ENCODE measurements at places on chromosomes 12 and 14.

DNA sequence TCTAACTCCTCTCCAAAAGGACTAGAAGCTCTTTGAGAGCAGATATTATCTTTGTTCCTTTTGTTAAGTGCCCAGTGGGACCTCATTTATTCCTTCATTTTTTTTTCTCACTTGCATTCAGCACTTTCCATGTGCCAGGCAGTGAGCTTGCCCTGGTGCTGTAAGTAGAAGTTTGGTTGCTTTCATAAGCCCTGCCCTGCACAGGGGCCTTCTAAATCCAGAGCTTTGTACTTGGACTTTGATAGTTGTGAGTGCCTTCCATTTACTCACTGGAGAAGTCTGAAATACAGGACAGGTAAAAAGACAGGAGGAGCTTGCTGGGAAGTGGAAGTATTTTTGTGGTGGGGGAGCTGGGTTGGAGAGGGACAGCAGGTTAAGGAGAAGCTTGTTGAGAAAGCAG, 56.7 kb upstream of the PTCSC3 start:
- no peak for DNase-seq

- peak; percentile 80 for DNase-seq
Observed at GRCh38 chr12:111598637-111599452, at the start of gene ATXN2. Gene ATXN2, minus strand, starts transcription at chr12:111599315. Its CDS starts 281 bp downstream, at chr12:111599034.

GRCh38 chr12:31250179-31250578, 75.8 kb downstream of the SINHCAF start:
- DNase-seq: no peak

DNA sequence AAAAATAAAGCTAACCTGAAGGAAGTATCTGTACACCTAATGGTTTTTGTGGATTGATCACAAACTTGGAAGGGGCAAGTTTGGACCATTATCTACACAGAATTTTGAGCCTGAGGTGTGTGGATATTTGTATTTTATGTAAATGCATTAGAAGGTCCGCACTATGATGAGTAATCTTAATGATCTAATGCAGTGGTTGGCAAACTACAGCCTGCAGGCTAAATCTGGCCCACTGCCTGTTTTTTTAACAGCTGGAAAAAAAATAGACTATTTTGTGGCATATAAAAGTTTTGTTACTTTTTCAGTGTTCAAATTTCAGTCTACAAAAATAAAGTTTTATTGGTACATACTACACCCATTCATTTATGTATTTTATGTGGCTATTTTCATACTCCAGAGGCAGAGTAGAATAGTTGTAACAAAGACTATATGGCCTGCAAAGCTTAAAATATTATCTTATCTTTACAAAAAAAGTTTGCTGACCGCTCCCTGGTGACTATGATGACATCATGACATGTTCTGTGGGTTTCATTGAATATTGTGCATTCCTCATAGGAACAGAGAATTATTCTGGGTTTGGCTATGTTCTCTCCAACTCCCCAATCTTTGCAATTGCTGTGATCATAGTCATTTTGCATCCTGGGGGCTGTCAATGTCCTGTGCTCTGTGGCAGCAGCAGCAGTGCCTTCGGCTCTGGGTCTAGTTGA, 962.6 kb upstream of the FBXO33 start:
- no peak for DNase-seq

DNA sequence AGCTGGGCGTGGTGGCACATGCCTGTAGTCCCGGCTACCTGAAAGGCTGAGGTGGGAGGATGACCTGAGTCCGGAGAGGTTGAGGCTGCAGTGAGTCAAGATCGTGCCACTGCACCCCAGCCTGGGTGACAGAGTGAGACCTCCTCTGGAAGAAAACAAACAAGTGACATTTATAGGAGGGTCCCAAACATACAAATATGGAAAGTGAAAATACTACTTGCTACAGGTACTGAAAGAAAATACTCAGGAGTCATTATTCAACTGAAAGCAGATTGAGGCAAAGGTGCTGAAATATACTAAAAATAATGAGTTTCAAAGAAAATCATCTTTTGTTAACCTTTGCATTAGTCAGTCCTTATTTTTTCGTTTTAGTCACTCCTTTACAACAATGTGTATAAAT, 53.5 kb downstream of the ETV6 start:
- DNase-seq: no peak

DNA sequence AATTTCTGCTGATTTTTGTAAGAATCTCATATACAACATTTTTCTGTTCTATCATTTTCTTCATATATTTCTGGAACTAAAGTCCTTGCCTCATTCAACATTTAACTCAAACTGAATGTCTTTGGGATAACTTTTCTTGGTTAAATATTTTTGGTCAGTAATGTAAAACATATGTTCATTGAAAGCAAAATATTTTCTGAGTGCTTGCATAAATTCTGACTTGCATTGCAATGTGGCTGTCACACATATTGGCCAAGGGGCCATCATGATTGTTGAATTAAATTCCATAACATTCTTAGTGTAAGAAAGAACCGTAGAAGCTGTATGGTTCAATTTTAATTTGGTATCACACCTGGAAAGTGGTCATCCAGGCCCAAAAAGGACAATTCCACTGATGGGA, 369.4 kb downstream of the GALC start:
- no peak for DNase-seq

GRCh38 chr12:48788854-48789775, at the start of gene ADCY6:
Gene ADCY6, minus strand, starts transcription at chr12:48789089. Its CDS starts 5,655 bp downstream, at chr12:48783434.
- peak; percentile 6 for DNase-seq

GRCh38 chr12:104551-105081, 38.0 kb downstream of the IQSEC3 start:
- peak; percentile 75 for DNase-seq

GRCh38 chr12:18583655-18584054, 154.2 kb downstream of the PLCZ1 start:
- DNase-seq: no peak

GRCh38 chr14:62081012-62081612, 318.9 kb downstream of the SNAPC1 start:
- DNase-seq: no peak

GRCh38 chr12:120455302-120455701, 9.1 kb downstream of the GATC start:
- DNase-seq: no peak

GRCh38 chr12:115736360-115736759, 541.1 kb downstream of the MED13L start:
- no peak for DNase-seq

- no peak for DNase-seq
Observed at GRCh38 chr12:90936230-90937005, 18.6 kb downstream of the CCER1 start.

DNA sequence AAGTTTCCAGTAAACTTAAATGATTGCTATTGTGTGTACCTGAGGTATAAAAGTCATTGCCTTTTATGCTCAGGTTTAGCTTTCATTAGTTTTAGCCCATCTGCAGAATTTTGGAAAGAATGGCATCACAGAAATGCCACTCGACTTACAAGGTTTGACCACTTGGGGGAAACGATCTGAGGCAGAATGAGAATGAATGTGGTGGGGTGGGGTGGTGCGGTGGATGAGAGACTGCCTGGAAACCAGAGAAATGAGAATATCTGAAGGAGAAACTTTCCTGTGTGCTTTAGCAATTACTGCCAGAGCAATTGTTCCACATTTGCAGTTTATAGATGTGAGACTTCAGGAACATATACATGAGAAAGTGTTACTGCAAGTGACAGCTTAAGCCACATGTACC, 225.4 kb upstream of the PDE3A start:
- no peak for DNase-seq

DNA sequence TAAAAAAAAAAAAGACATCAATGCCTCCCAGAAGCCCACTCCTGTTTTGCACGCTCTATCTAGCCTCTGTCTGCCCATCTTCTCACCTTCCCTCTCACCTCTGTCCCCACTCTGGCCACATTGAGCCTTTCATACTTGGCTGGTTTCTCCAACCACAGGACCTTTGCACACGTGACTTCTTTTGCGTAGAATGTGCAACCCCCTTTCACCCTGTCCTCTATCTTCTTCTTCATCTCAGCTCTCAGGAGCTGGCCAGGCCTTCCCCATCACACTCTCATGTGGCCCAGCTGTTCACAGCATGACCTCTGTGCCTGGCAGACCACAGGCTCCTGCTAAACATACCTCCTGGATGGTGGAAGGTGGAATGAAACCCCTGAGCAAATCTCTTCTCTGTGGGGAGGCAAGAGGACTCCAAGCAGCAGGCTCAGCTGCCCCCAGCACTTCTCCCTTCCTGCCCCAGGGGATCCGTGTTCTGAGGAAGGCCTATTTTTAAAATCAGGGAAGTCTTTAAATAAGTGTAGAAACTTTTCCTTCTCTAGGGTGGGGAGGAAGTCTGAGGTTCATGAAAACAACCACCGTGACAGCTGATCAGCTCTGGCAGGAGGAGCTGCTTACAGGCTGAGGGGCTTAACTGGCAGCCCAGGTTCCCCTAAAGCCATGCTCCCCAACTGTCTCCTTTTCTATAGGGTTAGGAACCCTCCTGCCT, 11.6 kb downstream of the HVCN1 start:
- no peak for DNase-seq

GRCh38 chr12:32039347-32039746, 67.3 kb upstream of the BICD1 start:
- DNase-seq: no peak

DNA sequence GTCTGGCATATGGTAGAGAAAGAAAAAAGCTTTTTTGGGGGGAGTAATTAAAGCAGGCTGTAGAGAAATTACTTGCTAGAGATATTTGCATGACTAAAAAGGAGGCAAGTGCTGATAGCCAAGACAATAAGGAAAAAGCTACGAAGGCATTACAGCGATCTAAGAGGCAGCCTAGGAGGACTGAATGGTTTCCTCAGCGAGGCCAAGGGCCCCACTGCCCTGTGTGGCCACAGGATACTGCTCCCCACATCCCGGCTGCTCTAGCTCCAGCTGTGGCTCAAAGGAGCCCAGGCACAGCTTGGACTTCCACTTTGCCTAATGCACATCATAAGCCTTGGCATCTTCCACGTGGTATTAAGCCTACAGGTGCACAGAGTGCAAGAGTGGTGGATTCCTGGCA, 53.6 kb downstream of the LRRIQ1 start:
- no peak for DNase-seq
